GM04504 (cell line): ENCODE measurements at places on chromosomes 6 and 20.
A peak's percentile ranks its signal among the peaks of the same experiment; 100 is the strongest.

- DNase-seq, result peak; percentile 29
Observed at GRCh38 chr6:158086504-158087223, 81.4 kb downstream of the SERAC1 start.

- peak; percentile 67 for DNase-seq
Observed at GRCh38 chr6:14518515-14519217, 401.1 kb downstream of the CD83 start.

GRCh38 chr20:48834278-48834677 lies 6.5 kb upstream of the PREX1 start:
- DNase-seq, result no peak

DNA sequence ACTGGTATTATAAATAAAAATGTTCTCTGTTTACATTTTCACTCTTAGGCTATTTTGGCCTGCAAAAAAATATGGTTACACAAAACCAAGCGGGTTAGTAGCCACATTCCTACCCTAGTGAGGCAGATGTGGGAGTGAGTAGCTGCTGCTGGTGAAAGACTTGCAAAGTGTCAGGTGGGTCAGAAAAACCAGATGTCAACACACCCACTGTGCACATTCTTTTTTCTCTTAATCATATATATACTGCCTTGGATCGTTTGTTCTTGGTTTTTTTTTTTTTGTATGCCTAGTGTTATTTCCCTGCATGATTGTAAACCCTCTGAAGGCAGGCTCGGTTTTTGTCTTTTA lies 68.0 kb upstream of the TFB1M start:
- no peak for DNase-seq

GRCh38 chr6:149925253-149925973 lies 2.5 kb upstream of the RAET1G start:
- DNase-seq, result no peak

- DNase-seq, result no peak
Observed at GRCh38 chr20:3767110-3767426, 485 bp downstream of the ADISSP start.

DNA sequence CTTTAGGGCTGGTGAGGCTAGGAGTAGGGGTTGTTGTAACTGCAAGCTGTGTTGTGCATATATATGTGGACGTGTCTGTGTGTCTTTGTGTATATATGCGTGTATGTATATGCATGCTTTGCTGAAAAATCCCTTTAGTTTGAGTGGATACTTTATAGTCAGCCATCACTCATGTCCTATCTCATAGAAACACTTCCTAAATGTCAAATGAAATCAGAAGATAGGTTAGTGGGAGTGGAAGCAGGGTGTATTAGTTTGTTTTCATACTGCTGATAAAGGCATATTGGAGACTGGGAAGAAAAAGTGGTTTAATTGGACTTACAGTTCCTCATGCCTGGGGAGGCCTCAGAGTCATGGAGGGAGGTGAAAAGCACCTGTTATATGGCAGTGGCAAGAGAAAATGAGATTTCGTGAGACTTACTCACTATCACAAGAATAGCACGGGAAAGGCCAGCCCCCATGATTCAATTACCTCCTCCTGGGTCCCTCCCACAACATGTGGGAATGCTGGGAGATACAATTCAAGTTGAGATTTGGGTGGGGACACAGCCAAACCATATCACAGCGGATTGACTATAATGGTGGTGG lies 131.1 kb downstream of the JARID2 start:
- DNase-seq, result no peak

- no peak for DNase-seq
Observed at GRCh38 chr6:106894978-106895702, 79.4 kb downstream of the CD24 start.

GRCh38 chr6:63783096-63783495 lies 147.5 kb downstream of the PHF3 start:
- DNase-seq, result no peak

- DNase-seq, result no peak
Observed at GRCh38 chr6:31687321-31687720, 6.5 kb upstream of the LY6G5C start.

DNA sequence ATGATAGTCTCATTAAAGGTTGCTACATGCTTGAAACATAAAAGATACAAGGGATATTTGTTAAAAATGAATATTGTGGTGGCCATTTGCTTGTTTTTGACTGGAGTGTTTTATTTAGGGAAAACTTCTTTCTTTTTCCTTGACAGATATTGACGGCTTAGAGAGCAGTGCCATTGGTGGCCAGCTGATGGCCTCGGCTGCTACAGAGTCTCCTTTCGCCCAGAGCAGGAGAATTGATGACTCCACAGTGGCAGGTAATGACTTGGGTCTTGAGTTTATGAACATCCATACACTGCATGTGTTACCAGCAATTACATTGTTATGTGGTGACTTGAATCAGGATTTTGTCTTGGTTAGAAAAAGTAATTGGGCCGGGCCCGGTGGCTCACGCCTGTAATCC lies 67.5 kb upstream of the PBOV1 start:
- DNase-seq, result no peak

GRCh38 chr20:19888269-19888671 lies 128.9 kb upstream of the NAA20 start:
- DNase-seq, result no peak

GRCh38 chr6:85551264-85551663 lies 42.4 kb downstream of the SNX14 start:
- DNase-seq, result no peak

DNA sequence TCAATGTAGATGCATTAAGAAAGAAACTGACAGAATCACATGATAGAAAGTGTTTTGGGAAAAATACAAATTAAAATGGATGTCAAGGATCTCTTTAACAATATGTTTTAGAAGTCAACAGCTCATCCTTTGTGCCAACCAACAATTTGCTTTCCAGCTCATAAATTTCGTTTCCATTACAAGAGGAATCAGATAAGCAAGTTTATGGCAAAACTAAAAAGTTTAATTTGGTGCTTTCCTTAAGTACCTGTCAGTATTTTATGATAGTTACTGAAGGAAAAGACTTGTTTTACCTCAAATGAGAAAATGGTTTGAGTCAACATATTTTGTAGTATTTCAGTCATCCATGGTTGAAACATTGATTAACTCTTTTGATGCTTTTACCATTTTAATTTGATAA lies 130.0 kb downstream of the CDKAL1 start:
- DNase-seq, result no peak

DNA sequence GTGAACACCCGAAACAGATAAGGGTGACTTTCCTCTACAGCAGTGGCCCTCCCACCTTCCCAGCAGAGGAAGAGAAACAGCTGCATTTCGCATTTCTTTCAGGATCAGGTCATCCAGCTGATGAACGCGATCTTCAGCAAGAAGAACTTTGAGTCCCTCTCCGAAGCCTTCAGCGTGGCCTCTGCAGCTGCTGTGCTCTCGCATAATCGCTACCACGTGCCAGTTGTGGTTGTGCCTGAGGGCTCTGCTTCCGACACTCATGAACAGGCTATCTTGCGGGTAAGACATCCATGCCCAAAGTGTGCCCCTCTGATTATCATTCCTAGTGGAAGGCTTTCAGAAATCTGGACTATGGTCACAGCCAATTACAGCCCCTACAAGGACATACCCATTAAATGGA lies 27.8 kb upstream of the MROH8 start:
- DNase-seq, result no peak

DNA sequence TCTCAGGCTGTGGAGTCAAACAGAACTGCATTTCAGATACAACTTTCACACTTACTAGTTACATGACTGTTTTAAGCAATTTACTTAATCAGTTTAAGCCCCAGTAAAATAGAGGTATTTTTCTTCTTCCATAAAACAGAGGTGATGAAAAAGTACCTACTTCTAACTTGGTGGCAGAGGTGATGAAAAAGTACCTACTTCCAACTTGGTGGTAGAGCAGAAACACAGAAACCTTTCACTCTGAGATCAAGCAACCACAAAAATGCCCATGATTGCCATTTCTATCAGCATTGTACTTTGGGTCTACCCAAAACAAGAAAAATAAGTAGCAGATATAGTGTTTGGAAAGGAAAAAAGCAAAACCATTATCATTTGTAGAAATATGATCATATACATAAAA lies 148.7 kb downstream of the OPRM1 start:
- no peak for DNase-seq

GRCh38 chr6:70957284-70957617 lies 391 bp upstream of the B3GAT2 start:
- no peak for DNase-seq

DNA sequence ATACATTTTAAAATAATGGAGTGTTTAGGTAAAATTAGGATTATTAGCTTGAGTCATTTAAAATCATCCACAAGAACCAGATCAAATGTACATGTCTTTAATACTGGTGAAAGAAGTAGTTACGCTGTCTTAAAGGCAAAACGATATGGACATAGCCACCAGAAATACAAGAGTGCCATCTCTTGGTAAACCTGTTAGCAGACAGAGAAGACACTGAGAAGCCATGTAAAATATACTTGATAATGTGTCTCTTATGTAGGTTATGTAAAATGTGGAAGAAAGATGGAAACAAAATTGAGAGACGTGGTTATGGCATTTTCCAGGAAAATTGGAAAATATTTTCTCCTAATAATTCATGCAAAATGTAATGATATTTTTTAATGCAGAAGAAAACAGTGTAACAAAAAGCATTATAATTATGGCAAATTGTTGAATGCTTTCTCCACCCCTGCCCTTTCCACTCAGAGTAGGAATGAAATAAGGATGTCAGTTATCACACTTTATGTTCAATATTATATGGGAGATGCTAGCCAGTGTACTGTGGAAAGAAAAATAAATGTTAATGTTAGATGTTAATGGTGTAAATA lies 12.2 kb upstream of the SLC17A2 start:
- no peak for DNase-seq

DNA sequence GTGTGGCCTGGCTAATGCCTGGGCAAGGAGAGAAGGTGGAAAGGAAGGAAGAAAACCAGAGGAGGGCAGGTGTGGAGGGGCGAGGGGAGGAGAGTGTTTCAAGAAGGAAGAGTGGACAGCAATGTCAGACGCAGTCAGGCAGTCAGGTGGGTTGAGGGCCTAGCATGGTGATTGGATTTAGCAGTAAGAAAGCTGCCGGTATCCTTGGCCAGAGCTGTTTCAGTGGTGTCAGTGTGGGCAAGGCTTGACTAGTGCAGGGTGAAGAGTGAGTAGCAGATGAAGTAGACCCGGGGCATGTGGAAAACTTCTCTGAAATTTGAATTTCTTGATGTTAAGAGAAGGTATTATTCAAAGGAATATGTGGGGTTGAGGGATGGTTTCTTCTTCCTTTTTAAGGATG lies 27.0 kb downstream of the SNX9 start:
- DNase-seq, result no peak

- DNase-seq, result no peak
Observed at GRCh38 chr6:79215213-79215824, 19.2 kb downstream of the HMGN3 start.

GRCh38 chr6:21277601-21278374 lies 315.8 kb upstream of the SOX4 start:
- no peak for DNase-seq

DNA sequence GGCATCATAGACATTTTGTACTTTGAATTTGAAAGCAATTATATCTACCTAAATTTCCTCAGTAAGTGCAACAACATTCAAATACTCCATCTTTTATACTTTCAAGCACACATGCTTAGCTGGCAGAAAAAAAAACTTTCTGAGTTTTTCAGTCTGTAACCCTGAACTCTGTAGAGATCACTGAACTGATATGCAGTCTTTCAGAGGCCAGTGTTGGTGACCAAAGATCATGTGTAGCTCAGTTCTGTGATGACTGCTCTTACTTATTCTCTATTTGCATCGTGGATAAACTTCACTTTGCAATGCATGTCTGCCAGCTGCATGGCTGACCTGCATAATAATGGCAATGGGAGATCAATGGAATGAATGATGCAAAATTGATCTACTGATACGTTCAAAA lies 431.3 kb downstream of the FRK start:
- no peak for DNase-seq

DNA sequence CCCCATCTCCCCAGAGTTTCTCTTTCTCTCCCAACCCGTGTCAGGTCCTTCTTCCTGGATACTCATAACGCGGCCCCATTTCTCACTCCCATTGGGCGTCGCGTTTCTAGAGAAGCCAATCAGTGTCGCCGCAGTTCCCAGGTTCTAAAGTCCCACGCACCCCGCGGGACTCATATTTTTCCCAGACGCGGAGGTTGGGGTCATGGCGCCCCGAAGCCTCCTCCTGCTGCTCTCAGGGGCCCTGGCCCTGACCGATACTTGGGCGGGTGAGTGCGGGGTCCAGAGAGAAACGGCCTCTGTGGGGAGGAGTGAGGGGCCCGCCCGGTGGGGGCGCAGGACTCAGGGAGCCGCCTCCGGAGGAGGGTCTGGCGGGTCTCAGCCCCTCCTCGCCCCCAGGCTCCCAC lies at the start of gene HLA-F:
HLA-F (plus strand) TSS at position 173 of the 404 bp plus-strand sequence; CDS start at position 203, 30 bp downstream.
- DNase-seq, result peak; percentile 80

DNA sequence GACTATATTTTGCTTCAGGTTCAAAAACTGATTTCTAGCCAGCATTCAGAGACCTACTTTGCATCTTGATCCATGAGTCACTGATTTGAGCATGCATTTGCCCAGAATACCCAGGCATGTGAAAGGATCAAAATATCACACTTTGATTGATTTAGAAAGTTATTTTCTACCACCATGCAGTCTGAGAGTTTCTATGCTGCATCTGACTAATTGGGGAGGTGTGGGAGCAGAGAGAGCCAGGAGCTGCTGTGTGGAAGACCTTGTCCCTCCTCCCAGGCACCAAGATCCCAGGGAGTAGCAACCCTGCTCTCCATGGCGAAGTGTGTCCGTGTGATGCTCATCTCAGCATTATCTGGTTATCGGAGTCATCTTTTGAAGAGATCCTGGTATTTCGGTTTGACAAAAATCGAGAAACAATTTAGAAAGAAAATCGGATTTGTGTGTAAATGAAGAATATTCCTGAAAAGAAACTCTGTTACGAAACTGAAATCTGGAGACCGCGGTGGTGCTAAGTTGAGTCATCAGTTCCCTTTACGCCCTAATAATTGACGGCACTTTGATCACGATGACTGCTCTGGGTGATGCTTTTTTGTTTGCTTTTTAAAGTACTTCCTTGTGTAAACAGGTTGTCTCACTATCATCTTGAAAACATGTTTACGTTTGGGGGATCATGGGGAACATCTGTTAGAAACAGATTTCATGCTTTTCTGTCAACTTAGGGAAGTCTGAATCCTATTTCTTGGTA lies 193.4 kb downstream of the BACH2 start:
- DNase-seq, result no peak

GRCh38 chr6:123962508-123962907 lies 158.8 kb downstream of the NKAIN2 start:
- DNase-seq, result no peak

- DNase-seq, result no peak
Observed at GRCh38 chr6:47059216-47059885, 17.2 kb upstream of the ADGRF1 start.

GRCh38 chr20:51533291-51534172 lies 9.0 kb downstream of the NFATC2 start:
- no peak for DNase-seq

- no peak for DNase-seq
Observed at GRCh38 chr6:25237579-25237978, 41.6 kb upstream of the CARMIL1 start.

DNA sequence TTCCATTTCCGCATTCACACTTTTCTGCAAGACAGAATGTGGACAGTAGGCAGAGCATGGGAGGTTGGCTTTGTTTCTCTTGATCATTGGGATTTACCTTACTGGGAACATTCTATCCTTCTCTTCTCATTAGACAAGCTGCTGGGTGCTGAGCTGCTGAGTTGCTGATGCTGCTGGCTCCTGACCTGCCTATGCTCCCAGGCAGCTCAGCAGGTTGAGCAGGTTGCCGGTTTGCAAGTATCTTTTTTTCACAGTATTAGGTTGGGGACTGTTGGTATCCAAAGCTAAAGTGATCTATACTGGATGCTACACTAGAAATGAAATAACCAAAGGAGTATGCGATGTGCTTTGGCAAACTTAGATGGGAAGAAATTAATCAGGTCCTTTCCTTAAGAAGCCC lies 23.7 kb upstream of the ADGRF4 start:
- no peak for DNase-seq

GRCh38 chr6:129843573-129843972 lies 17.5 kb downstream of the TMEM244 start:
- DNase-seq, result no peak
